ENCODE measurements at places on chromosomes 11 and 22.

DNA sequence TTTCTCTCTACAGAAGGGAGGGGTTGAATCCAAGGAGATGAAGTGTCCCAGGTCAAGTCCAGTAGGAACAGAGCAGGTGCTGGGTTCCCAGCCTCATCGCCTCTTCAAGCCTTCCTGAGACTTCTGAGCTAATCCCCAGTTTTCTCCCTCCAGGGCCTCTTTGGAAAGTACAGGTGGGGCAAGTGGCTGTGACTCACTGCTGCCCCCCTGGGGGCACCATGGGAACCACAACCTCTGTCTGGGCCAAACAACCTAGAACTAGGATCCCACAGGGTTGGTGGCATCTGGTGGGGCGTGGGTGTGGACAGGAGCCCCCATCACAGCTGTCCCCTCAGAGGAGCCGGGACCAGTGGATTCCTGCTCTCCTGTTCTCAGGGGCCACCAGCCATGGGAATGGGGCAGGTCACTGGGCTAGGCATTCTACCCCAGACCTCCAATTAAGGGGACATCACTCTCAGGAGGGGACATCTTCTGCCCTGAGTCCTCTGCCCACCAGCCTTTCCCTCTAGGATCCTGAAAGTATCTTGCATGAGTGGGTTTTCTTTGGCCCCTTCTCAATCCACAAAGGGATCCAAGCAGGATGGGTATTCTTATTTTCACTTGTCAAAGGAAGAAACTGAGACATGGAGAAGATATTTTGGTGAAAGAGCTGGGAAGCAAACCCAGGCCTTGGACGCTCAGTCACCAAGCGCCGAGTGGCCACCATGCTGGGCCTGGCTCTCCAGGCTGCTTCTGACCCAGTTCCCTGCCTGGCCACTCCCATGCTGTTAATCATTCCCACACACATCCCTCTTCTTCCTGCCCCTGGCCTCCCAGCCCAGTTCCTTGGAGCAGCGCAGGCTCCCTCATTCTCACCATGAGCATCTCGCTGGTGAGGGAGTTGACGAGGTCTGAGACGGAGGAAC, 23.8 kb downstream of the LRRC10B start:
- DNase-seq, result peak; percentile 75

- DNase-seq, result peak; percentile 25
Measured at GRCh38 chr11:72609045-72609444, 65.2 kb downstream of the PDE2A start.

DNA sequence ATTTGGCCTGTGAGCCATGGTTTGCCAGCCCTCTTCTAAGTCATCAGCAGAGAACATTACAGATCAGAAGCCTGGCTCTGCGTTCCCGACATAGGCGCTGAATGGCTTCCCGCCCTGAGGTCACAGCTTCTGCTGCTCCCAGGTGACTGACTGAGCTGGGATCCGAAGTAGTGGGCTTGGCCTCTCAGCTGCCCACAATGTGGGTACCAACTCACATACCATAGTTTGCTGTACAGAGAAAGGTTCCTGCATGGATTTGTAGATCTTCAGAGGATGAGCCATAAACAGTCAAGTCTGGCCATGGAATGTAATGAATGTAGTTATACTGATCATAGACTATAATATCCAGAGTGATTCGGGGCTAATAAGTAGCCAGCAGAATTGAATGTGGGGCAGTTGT, 42.6 kb downstream of the TEAD1 start:
- DNase-seq, result no peak

- DNase-seq, result no peak
Measured at GRCh38 chr11:121104312-121104762, 3.3 kb downstream of the TECTA start.

- DNase-seq, result peak; percentile 74
Measured at GRCh38 chr22:17797721-17798559, 23.7 kb upstream of the BID start.
